ENCODE measurements at places on chromosomes 4 and X.

DNA sequence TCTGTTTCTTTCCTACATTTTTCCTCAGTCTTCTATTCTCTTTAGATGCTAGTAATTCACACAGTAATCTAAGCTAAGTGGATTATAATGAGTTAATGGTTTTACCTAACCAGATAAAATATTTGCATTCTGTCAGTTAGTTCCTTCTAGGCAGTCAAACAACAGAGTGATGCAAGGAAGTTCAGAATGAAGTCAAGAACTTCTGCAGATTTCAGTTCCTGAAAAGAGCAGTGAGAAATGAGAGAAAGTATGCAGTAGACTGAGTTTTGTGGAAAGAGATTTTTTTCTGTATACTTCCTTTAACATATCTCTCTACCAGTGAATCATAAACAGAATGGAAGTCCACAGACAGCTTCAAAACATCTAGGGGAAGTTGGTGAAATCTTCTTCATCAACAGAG is 774.0 kb upstream of the POU3F4 start:
- DNase-seq = no peak

DNA sequence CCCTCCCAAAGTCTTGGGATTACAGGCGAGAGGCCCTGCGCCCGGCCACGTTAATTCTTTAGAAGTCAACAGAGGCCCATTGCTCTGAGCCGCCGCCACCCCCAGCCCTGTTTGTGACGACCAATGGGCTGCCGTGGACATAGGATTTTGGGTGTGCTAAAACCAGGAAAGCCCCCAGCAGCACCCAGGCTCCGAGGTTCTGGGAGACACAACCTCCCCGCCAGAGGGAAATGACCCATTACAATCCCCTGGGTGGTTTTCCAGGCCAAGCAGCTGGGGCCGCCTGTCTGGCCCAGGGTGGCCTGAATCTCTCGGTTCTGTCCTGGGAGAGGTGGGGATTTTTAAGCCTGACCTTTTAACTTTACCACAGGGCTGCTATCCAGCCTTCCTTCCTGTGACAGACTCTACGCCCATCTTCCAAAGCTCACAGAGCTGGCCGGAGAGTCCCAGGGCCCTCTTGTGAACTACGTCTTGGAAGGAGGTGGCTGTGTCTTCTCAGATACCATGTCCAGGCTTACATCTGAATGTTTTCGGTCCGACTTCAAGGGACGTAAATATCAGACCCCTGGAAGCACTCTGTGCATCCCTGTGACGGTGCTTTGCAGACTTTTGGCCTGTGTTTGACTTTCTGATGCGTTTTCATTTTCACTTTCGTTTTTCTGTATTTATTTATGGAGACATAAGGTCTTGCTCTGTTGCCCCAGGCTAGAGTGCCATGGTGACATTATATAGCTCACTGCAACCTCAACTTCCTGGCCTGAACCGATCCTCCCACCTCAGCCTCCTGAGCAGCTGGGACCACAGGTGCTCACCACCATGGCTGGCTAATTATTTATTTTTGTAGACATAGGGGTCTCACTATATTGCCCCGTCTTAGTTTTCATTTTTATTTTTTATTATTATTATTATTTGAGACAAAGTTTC is 36.0 kb downstream of the P2RY8 start:
- DNase-seq = no peak

GRCh38 chr4:36218121-36218520 is 26.2 kb downstream of the ARAP2 start:
- no peak for DNase-seq

GRCh38 chrX:13515211-13515930 is 54.0 kb upstream of the EGFL6 start:
- no peak for DNase-seq

- DNase-seq = no peak
Observed at GRCh38 chr4:184897895-184898294, 72.1 kb upstream of the ACSL1 start.
